ENCODE measurements at places on chromosomes 13 and 19.

- DNase-seq = no peak
These were observed 219.9 kb upstream of the IRS2 start for GRCh38 chr13:110006304-110006703.

- DNase-seq = no peak
These were observed 25.2 kb upstream of the ARGLU1 start for GRCh38 chr13:106593132-106593531.

DNA sequence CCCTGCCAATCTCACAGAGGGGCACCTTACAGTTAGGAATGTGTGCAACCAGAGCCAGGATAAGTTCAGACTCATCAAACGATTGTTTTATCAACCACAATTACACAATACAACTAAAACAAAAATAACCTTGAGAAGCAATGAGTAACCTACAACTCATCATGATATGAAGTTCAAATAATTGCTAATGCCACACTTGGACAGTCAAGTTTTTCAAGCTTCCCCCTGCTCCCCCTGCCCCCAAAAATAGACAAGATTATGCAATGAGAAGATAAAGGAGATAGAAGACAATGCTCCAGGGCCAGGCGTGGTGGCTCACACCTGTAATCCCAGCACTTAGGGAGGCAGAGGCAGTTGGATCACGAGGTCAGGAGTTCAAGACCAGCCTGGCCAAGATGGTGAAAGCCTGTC, 13.6 kb upstream of the KPNA3 start:
- DNase-seq = no peak

- DNase-seq = no peak
These were observed 279.9 kb downstream of the NHLRC3 start for GRCh38 chr13:39318161-39318560.

GRCh38 chr13:43879755-43880181, at the start of gene LACC1:
LACC1 (plus strand) TSS chr13:43879904; CDS start chr13:43880986, 1,082 bp downstream.
- DNase-seq = no peak

DNA sequence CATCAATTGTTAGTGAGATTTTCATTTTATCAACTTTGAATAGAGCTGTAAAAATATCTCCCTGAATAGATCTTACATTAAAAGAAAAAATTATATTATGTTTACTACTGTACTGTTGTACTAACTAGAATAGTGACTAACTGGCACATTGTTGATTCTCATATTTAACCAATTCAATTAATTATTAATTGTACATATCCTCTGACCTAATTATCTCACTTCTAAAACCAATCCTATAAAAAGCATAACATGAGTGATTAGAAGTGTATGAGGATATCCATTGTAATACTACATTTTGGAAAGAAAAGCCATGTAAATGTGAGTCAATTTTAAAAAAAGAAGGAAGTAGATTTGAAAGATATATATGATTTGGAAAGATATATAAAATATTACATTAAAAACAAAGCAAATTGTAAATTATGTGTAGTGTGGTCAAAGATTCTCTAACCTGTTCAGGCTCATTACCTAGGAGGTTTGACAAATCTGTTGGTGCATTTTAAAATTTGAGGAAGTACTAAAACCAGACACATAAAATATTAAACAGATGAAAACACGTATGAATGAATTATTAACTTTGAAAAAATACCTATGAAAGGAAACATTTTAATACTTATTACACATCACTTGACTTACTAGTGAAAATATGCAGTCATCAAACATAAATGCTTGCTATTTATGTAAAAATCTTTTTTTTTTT, 829.8 kb upstream of the SLC10A2 start:
- DNase-seq = no peak

Data from right forelimb (tissue), 1 donor.